Left renal cortex interstitium (tissue), 4 donors: ENCODE measurements at places on chromosomes 5 and 9.

GRCh38 chr5:139997276-139997675 lies 45.8 kb downstream of the NRG2 start:
- DNase-seq: no peak

DNA sequence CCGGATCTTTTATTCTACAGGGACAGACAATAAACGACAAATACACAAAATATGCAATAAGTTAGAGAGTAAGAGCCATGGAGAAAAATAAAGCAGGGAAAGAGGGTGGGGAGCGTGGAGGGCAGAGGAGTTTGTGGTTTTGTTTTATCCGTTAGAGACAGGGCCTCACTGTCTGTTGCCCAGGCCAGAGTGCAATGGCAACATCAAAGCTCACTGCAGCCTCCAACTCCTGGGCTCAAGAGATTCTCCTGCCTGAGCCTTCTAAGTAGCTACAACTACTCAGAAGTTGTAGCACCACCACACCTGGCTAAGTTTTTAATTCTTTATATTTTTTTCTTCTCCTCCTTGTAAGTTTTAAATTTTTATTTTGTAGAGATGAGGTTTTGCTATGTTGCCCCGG lies 54.5 kb upstream of the CTNNA1 start:
- no peak for DNase-seq

GRCh38 chr5:36877667-36878391 lies 1.3 kb downstream of the NIPBL start:
- no peak for DNase-seq

DNA sequence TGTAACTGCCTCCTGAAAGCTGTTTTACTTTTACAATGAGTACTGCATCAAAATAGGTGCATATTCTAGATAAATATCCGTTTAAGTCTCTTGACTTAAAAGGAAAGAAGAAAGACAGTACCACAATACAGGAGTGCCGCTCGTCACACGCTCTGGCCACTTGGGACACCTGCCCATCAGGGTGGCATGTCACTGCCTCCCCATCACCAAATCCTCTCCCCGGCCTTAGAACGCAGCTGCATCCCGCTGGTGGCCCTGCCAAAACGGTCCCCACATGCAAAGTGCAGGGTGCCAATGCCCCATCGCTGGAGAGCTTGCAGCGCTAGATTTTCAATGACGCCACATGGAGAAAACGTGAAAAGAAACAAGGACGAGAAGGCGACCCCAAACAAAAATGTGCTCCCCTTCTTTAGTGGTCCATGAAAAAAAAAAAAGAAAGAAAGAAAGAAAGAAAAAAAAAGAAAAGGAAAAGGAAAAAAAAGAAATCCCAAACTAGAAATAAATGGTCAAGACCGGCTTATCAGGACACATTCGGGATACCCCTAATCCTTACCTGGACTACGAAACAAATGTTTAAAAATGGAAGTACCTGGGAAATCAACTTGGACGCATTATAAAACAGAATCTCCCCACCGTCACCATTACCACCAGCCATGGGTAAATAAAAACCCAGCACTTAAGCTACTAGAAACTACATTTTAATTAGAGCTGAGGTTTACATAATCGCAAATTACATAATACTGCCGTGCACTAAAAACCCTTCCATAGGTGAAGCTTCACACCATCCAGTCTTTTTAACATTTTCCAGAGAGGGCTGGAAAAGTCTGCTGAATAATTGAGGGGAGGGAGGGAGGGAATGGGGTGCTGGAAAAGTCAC lies 1.0 kb downstream of the ANKH start:
- no peak for DNase-seq

DNA sequence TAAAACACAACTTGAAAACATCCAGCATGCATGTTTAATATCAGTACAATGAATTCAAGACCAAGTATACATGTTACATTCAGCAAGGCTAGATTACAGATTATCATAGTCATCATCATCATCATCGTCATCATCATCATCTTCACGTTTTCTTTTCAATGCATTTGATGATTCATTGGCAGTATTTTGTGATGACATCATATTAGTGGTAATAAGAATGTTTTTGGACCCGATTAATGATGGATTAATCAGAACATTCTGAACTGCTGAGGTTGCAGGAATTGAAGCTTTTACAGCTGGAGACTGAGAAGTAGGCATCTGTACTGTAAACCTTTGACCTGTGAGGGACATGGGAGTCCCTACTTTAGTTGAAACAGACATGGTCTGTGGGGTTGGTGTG lies 4.5 kb downstream of the AK6 start:
- no peak for DNase-seq

- DNase-seq: no peak
Measured at GRCh38 chr9:120916991-120917880, 9.4 kb downstream of the TRAF1 start.

DNA sequence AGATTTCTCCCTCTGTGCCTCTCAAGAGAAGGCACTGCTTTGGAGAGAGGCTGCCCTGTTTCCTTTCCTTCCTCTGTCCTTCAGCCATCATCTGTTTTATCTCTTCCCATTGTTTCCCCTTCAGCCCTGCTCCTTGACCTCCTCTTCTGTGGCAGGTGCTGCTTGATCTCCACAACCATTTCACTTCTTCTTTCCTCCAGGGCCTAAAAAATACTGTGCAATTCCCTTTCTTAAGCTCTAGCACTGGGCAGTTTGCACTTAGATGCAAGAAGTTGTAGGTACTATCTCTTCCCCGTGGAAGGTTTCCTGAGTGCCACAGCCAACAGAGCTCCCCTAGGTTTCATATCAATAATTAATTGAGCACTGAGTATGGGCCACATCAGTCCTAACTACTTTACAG lies 8.8 kb upstream of the ADRB2 start:
- no peak for DNase-seq

DNA sequence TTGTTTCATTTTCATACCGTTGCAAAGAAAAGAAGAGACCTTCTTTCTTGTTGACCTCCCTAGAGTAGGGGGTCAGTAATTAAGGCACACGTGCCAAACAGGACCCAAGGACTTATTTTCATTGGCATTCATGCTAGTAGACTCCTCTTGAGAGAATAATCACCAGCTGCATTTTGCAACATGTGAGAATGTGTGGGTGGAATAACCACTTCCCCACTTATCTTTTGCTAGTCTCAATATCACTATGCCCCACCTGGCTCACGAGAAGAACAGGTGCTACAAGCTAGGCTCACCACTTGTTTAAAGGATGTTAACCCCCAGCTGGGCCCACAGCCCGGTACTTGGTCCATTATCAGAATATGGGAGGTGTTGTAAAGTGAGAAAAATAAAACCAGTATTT lies 460.7 kb upstream of the MEF2C start:
- no peak for DNase-seq

DNA sequence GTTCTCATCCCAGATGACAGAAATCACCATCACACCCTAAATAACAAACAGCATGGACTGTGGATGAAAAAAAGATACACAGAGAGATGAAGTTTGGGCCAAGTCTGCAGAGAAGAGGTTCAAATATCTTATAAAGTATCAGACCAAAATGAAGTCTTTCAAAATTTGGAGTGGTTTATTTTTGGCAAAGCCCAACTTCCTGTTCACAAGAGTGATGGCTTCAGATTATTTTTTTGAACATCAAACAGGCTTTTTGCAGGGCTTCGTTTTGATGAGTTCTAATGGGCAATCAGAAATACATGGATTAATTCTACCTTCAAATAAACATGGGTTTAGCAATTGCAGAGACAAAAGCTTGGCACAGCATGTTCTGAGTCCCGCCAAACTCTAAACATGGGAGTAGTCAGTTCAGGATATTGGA lies 378.2 kb upstream of the RPS23 start:
- DNase-seq: no peak

DNA sequence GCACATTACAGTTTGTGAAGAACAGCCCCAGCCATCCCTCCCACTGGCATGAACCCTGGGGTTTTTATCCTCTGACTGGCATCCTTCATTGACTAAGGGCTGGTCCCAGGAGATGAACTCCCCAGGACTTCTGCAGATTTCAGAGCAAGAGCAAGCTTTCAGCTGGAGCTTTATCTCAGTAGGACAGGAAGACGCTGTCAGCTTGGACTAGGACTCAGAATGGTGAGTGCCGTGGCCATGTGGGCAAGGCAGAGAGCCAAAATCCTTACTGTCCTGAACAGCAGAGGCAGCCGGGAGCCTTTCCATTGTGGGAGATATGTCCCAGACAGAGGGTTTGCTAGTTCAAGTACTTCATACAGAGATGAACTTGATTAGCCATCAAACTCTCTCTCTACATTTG lies 3.2 kb upstream of the ACOT12 start:
- no peak for DNase-seq

- DNase-seq: no peak
Measured at GRCh38 chr9:33291031-33291397, 698 bp downstream of the NFX1 start.

DNA sequence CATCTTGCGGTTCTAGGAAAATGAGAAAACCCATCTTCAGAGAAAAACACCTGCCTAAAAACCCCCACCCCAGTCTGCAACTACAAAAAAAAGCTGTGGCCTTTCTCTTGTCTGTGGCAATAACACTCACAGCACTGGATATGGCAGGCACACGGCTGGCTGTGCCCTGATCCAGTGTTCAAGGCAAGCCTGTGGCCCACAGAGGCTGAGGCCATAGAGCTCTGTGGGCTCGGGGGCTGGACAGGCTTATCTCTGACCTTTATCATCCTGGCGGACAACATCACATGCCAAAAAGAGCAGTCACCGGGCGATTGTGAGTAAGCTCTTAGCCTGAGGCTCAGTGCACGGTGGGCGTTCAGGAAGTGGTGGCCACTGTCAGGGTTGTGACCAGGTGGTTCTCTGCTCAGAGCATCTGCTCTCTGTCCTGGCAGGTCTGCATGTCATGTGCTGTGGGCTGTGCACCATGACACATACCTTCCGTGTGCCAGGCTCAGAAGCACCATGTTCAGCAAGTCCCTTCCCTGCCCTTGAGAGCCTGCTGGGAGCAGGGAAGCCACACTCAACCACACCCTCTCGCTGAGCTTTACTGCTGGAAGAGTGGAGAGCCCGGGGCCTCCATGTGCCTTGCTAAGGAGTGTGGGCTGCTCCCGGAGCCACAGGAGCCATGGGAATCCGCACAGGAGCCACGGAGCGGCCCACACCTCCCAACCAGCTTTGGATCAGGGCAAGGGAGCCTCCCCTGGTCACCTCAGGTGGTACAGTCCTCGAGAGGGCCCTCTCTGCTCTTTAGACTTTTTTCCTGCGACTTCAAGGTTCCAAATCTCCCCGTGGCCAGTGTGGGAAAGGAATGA lies 34.6 kb upstream of the WDR38 start:
- no peak for DNase-seq

DNA sequence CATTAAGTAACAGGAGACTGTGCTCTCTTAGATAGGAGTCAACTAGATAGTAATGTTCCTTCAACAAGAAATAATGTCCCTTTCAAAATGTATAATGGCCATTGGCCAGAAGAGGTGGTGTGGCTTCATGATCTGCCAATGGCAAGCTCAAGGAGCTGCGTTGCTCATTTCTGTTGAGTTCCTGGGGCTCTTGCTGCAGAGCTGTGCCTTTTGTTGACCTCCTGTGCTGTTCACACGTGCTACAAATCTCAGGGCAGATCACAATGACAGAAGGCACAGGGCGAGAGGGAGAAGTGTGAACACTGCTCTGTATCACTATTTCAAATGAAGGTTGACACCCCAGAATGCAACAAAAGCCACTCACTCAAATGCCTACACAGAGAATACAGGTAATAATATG lies 16.0 kb upstream of the TBC1D2 start:
- DNase-seq: no peak

- DNase-seq: no peak
Measured at GRCh38 chr5:164672205-164672604, 1166.8 kb downstream of the MAT2B start.
